ENCODE measurements at places on chromosomes 13 and 19.

DNA sequence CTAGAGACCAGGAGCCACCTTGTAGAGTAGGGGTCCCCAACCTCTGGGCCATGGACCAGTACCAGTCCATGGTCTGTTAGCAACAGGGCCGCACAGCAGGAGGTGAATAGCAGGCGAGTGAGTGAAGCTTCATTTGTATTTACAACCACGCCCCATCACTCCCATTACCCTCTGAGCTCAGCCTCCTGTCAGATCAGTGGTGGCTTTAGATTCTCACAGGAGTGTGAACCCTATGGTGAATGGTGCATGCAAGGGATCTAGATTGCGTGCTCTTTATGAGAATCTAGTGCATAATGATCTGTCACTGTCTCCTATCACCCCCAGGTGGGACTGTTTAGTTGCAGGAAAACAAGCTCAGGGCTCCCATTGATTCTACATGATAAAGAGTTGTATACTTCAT, 303.6 kb downstream of the KCNRG start:
- no peak for DNase-seq

- DNase-seq: no peak
These were observed 448.1 kb downstream of the DIAPH3 start for GRCh38 chr13:59715611-59716010.

DNA sequence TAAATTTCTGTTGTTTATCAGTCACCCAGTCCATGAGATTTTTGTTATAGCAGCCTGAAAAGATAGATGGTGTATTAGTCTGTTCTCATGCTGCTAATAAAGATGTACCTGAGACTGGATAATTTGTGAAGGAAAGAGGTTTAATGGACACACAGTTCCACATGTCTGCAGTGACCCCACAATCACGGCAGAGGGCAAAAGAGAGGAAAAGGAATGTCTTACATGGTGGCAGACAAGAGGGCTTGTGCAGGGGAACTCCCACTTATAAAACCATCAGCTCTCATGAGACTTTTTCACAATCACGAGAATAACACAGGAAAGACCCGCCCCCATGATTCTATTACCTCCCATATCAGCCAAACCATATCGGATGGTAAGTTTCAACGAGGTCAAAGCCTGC, 309.2 kb downstream of the LIG4 start:
- no peak for DNase-seq

DNA sequence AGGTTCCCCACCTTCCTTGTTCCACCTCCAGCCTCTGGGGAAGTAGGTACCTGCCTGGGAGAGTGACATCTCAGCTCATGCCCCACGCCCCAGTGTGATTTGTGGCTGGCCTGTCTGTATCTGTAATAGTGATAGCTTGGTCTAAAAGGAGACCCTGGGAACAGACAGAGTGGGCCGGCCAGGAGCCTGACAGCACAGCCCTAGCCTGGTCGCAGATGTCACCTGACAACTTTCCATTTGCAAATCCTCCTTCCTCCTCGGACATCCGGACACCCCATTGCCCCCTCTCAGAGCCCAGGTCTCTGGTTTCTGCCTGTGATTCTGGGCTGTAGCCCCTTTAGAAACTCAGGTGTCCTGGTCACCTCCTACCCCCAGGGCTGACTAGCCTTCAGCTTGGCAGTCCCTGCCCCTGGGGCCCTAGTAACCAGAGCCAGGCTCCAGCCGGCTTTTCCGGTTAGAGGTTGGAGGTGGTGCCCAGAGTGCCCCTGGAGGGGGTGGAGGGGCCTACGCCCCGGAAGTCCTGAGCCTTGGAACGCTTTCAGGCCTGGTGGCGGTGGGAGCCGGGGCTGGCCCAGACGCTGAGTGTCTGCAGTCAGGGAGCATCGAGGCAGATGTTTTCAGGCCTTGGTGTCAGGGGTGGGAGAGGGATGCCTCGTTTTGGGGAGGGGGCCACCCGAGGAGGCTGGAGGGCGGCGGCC, 6.5 kb downstream of the LRRC8E start:
- no peak for DNase-seq

DNA sequence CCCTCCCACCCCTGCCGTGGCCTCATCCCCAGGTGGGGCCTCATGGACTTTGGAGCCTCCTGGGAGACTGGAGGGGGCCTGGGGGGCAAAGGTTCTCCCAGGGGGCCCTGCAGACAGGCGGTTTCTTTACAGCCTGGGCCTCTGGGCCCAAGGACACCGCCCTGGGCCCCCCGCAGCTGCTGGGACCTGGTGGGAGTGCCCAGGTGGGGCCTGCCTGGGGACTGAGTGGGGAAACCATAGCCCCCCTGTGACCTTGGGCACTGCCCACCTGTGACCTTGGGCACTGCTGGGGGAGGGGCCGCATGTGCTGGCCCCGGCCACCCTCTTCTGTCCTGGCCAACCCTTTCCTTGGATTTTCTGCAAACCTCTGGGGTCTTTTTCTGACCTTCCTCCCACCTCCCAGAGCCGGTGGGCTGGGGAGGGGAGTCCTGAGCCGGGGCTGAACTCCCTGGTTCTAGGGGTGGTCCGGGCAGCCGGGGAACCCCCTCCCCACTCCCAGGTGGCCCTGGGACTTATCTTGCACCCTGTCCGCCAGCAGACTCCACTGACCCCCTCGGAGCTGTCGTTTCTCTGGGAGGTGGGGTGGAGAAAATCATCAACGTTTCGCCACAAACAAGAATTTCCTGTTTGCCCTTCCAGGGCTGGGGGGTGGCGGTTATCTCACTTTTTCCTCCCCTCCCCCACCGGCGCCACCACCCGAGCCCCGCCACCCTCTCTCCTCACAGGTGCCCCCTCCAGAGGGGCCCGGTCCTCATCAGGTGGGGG, 27.0 kb downstream of the ARID3A start:
- no peak for DNase-seq

GRCh38 chr13:112804374-112804773, 114.5 kb downstream of the ATP11A start:
- DNase-seq: no peak

DNA sequence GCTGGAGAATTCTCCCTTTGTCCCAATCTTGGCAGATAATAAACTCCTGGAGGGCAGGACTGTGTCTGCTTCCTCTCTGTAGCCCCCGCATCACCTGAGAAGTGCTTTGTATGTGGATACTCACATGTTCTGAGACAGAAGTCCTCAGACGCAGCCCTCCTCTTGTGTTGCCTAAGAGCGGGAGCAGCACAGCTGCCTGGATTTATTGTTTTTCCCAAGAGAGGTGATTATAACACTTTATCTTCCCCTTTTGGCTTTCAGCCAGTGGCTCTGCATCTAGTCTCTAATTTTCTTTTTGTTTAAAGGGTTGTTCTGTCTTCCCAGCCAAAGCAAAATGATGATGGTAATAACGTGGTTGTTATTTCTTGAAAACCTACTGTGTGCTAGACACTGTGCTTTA, 36.1 kb downstream of the OLFM4 start:
- DNase-seq: no peak

GRCh38 chr13:87120476-87120875, 550.7 kb upstream of the SLITRK5 start:
- DNase-seq: no peak

- DNase-seq: no peak
These were observed 29.3 kb downstream of the CCL25 start for GRCh38 chr19:8081569-8082550.

DNA sequence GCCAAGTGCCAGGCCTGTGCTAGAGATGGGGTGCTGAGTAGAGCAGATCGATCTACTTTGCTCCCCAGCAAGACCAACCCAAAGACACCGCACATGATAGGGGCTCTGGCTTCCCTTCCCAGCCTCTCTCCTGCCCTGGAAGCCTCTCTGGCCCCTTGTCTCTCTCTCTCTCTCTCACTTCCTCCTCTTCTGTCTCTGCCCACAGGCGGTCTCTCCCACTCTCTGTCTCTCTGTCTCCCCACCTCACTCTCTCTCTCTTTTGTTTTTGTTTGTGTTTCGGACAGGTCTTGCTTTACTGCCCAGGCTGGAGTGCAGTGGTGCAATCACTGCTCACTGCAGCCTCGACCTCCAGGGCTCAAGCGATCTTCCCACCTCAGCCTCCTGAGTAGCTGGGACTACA, 1.3 kb downstream of the SELENOV start:
- DNase-seq: no peak

- DNase-seq: peak; percentile 71
These were observed at the start of gene UBE2M for GRCh38 chr19:58558066-58558622. Gene UBE2M, minus strand, starts transcription at chr19:58558611. Its CDS starts 230 bp downstream, at chr19:58558381.

- no peak for DNase-seq
These were observed 132.2 kb downstream of the FREM2 start for GRCh38 chr13:38819053-38819452.

DNA sequence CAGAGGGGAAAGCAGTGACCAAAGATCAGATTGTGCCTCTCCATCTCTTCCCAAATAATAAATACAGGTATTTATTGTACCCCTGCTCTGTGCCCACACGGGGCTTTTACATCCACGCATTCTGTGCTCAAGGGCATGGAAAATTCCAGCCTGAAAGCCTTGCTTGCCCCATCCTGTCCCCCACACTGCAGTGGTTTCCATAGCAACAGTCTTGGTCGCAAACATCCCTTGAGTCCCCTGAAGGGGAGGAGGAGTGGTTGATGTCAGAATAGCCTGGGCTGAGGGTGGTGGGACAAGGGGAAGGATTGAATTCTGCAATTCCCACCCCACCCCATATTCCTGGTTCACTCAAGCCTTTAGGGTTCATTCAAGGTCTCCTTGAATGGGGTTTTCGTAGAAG, 41.0 kb upstream of the USP29 start:
- DNase-seq: no peak

- no peak for DNase-seq
These were observed 199.6 kb downstream of the SPRY2 start for GRCh38 chr13:80141123-80141849.
